ENCODE measurements at places on chromosomes 12 and 14. TPM values are rescaled to one million over a fixed set of nuclear protein-coding genes. Genes with fewer than 3 reads are reported as not detected.
A peak's percentile ranks its signal among the peaks of the same experiment; 100 is the strongest.

Gene SLC10A1
- 0.28 TPM for polyA plus RNA-seq

Gene NR1H4
- polyA plus RNA-seq = 0.36 TPM

Gene PRH2
- polyA plus RNA-seq = 0.74 TPM

Gene RNASE12
- polyA plus RNA-seq = not detected

Gene KCNA5
- polyA plus RNA-seq = 1.1 TPM

Gene CLEC2A
- polyA plus RNA-seq = not detected

Gene CIROP
- 0.06 TPM for polyA plus RNA-seq

Gene MYO1H
- 0.27 TPM for polyA plus RNA-seq

Gene MON2
- polyA plus RNA-seq = 90.8 TPM

Gene CPM
- polyA plus RNA-seq = 356 TPM

- DNase-seq = peak; percentile 50
Observed at GRCh38 chr14:96567289-96567899, 65.2 kb downstream of the PAPOLA start.

DNA sequence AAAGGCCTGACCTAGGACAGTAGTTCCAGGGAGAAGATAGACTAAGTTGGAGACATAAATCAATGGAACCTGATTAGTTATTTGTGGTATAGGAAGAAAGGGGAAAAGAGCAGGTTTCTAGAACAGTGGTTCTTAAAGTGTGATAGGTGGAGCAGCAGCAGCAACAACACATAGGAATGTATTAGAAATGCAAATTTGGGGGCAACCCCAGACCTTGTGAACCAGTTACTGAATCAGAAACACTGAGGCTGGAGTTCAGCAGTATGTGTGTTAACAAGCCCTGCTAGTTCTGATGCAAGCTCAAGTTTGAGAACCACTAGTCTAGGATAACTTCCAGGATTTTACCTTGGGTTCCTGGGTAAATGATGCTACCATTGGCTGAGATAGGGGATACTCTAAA is 308.7 kb downstream of the EMP1 start:
- DNase-seq = no peak

GRCh38 chr14:53967606-53968005 is 11.0 kb upstream of the BMP4 start:
- no peak for DNase-seq

GRCh38 chr12:90254796-90255195 is 546.2 kb upstream of the ATP2B1 start:
- no peak for DNase-seq

- no peak for DNase-seq
Observed at GRCh38 chr12:2803635-2804392, 8.7 kb upstream of the ITFG2 start.

- no peak for DNase-seq
Observed at GRCh38 chr12:60052483-60052882, 456.7 kb downstream of the SLC16A7 start.

DNA sequence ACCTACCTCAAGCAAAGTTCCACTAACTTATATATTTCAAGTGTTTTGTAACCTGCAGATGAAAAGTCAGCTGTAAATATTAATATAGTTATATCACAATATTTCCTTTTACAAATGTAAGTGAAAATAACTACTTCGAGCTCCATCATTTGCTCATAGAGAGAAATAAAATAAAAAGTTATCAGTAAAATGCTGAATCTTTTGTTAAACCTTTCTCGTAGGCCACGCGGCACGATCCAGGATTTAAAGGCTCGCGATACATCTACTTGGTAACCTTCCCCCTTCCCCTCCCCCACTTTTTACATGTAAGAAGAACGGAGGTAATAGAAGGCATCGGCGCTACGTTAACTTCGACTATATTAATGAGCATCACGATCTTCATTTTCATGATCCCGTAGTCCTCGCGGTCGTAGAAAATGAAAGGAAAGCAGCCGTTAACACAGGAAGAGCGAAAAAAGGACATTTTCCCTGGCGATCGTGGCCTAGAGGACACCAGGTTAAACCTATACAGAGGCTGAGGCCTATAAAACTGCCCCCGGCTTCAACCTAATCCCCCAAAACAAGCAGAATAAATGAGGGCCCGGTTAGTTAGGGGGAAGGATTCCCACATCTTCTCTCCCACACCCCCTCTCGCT is 508 bp downstream of the HNRNPC start:
- DNase-seq = peak; percentile 71

DNA sequence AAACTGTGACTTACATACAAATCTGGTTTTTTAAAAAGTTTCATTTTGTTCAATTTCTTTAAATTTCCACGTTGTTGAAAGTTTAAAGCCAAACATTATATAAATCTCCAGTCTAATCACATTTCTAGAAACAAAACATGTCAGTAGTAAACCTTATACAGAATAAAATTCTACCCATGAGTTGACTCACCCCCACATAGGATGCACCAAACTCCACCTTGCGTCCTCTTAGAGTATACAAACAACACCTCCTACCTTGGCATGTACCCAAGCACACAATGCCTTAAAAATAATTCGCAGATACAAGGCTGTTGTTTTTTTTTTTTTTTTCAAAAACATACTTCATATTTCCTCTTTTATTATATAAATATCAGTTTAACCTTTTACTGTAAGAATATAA is 3.3 kb downstream of the FBXL14 start:
- no peak for DNase-seq

- DNase-seq = no peak
Observed at GRCh38 chr12:56941299-56942017, 7.2 kb upstream of the SDR9C7 start.

- DNase-seq = no peak
Observed at GRCh38 chr14:51337520-51337919, 97.5 kb downstream of the TMX1 start.

- no peak for DNase-seq
Observed at GRCh38 chr12:113418213-113418879, 3.8 kb upstream of the SDSL start.

DNA sequence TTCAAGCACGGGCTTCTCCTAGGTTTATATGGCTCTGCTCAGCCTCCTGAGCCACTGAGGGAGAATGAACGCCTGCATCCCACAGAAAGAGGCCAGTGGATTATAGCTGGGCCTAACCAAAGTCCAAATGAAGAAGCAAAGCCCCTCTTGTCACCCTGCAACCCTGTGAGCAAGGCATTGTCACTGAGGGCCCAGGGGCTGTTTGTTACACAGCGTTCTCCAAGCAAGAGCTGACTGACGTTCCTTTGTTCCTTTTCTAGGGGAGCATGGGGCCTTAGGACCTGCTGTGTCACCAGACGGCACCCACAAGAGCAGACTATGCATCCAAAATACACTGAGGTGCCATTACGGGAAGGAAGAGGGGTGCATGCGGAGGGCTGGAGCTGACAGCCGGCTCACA is 4.3 kb upstream of the FBRSL1 start:
- DNase-seq = no peak

- DNase-seq = no peak
Observed at GRCh38 chr12:89779090-89779489, 70.5 kb upstream of the ATP2B1 start.

GRCh38 chr14:93025055-93025454 is 90.7 kb downstream of the ITPK1 start:
- DNase-seq = no peak

DNA sequence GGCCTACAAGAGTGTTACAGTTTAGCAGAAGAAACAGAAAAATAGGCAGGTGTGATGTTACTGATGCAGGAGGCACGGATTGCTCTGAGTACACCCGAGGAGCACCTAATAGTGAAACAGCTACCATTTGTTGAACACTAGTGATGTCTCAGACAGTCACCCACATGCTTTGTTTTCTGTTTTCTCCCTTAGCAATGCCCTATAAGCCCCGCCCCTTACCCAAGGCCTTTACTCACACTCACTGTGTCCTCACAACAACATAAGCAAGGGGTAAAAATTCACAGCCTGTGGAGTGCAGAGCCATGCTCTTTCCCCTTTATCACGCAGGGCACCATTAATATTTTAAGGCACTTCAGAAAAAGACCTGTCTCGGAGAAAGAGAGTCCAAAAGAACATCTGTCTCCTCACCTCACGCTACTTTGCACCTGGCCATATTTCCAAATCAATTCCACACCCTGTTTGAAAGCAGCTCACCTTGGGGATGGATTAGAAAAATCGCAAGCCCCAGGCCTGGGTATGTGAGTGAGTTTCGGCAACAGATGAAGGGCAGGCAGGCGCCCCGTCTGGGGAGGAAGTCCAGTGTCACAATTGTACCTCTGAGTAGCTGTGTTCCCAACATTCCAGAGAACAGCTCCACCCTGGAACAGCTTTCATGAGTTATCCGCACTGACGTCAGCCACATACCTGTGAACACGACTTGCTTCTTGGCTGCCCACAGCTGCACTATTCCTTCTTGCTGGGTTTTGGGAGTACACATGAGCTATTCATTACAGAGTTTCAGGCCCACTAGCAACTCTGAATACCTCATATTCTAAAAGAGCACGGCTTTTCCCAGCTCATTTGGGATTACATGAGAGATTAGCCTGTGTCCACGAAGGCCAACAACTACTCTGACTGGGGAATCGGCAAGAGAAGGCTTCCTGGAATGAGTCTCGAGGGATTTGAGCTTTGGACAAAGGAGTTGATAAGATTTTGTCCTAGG is 26.0 kb downstream of the MAPK1IP1L start:
- DNase-seq = peak; percentile 26

GRCh38 chr14:75835737-75836136 is 146.1 kb downstream of the TGFB3 start:
- no peak for DNase-seq

DNA sequence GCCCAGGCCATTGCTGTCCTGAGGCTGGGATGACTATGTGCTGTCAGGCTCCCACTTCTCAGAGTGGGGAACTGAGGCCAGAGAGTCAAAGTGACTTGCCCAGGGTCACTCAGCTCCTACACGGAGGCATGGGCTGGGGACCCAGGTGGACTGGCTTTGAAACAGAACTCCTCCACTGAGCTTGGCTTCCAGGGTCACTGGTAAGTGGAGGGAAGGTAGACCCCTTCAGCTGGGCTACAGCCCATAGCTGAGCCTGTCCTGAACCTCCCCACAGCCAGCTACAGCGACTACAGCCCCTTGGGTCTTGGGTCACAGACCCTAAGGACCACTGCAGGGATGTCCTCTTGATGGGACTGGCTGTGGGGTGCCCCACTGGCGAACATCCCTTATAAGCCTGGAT is 40.3 kb upstream of the TRAF3 start:
- no peak for DNase-seq

GRCh38 chr14:84797326-84797725 is 732.6 kb upstream of the FLRT2 start:
- DNase-seq = no peak

- no peak for DNase-seq
Observed at GRCh38 chr14:101717663-101718490, 43.6 kb upstream of the PPP2R5C start.

DNA sequence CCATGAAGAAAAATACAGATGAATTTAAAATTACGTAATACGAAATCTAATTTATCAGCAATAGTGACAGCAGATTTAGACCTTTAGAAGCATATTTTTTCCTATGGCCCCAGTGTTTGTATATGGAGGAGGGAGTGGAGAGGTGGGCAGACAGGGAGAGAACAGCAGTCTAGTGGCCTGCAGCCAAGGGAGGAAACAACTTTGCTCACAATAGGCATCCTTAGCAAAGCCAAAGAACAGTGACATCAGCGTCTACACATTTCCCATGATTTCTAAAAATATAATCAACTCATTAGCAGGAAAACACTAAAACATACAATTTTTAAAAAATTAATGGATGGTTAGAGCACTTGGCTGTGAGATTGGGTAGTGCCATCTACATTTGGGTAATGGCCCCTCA is 622.6 kb upstream of the ATP2B1 start:
- peak; percentile 14 for DNase-seq

GRCh38 chr14:76326918-76327689 is 48.8 kb upstream of the ESRRB start:
- DNase-seq = no peak

DNA sequence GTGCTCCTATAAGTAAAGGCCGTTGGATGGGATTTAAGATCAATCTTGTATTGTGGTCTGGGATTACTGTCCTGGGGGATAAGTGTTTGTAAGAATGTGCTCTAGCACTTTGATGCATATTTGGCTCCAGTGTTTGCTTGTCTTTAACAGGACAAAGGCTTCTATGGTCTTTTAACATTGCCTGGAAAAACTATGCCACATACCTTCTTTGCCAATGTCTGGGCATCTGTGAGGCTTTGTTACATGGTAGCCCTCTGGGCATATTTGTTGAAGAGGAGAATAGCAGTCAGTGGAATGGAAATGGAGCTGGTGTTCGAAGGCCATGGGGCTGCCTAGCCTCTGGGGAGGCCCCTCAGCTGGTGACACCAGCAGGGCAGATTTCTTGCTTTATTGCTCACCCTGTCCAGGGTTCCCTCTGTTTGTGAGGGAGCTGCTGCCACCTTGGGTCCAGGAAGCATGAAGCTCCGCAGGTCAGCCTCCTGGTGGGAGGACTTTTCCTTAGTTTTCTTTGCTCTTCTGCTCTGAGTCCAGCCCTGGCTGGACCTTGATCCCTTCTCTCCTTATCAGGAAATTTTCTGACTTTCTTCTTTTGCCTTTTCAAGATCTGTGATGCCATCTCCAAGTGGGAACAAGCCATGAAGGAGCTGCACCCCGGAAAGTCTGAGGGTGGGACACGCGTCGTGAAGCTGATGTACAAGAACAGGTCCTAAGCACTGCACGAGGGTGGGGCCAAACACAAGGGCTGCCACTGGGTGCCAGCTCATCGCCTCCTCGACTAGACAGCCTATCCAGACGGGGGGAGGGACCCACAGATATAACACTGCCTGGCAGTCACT is 19.5 kb downstream of the PIGH start:
- no peak for DNase-seq

GRCh38 chr12:46205294-46205693 is 63.5 kb downstream of the SLC38A1 start:
- DNase-seq = no peak

DNA sequence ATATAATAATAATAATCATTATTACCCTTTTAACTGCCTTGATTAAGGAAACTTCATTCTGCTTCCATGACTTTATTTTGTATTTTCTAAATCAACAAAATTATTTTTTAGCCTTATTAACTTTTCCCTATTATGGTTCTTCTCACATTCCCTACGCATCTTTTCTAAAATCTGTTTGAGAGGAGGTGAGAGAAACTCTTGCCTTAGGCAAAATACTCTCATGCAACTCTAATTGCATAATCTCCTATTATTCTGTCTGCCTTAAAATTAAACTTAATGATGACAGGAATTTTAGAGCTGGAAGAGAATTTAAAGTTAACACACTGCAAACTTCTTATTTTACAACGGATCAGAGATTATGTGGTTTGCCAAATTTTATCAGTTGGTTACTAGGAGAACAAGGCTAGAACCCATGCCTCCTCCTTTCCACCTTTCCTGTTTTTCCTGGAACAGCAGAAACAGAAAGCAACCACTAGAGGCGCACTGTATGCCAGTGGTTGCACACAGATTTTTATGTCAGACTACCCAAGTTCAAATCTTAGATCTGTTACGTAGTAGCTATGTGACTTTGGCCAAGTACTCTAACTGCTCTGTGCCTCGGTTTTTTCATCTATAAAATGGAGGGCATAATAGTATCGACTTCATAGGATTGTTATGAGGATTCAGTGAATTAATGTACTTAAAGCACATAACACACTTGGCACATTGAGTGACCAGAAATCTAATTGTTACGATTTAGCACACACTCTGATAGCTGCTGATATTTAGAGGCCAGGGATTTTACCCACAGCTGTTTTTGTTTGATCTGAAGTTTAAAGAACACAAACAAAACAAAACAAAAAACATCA is 4.3 kb upstream of the BRMS1L start:
- DNase-seq = no peak

Measured in left lung (tissue), 14 donors.